Fibroblast of upper back skin (primary cell): ENCODE measurements at places on chromosomes 16 and 17.
A peak's percentile ranks its signal among the peaks of the same experiment; 100 is the strongest.

DNA sequence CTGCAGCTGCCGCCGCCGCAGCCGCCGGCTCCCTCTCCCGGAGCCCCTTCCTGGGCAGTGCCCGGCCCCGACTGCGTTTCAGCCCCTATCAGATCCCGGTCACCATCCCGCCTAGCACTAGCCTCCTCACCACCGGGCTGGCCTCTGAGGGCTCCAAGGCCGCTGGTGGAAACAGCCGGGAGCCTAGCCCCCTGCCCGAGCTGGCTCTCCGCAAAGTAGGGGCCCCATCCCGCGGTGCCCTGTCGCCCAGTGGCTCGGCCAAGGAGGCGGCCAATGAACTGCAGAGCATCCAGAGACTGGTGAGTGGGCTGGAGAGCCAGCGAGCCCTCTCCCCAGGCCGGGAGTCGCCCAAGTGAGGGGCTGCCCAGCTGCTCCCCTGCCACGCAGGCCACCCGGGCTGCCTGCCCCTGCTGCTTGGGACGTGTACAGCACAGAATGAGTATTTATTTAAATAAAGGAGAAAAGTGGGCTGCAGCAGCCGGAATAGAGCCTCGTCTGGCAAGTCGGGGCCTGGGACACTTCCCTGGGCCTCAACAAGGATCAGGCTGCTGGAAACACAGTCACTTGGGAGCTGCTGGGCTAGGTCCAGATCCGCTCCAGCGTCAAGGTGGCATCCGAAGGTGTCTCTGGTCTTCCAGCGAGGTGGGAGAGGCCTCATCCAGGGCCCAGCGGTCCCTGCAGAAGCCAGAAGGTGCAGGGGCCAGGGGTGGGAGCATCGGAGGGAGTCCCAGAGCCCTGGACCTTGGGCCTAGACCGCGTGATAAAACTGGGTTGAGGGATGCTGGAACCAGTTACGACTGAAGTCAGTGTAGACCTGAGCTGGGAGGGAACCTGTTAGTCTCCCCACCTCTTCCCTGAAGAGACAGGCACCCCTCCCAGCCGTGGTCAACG lies 8.8 kb downstream of the TBX2 start:
- DNase-seq, result no peak

- no peak for DNase-seq
Measured at GRCh38 chr16:84625556-84625955, 7.7 kb upstream of the COTL1 start.

- no peak for DNase-seq
Measured at GRCh38 chr16:56281249-56281805, 90.0 kb downstream of the GNAO1 start.

DNA sequence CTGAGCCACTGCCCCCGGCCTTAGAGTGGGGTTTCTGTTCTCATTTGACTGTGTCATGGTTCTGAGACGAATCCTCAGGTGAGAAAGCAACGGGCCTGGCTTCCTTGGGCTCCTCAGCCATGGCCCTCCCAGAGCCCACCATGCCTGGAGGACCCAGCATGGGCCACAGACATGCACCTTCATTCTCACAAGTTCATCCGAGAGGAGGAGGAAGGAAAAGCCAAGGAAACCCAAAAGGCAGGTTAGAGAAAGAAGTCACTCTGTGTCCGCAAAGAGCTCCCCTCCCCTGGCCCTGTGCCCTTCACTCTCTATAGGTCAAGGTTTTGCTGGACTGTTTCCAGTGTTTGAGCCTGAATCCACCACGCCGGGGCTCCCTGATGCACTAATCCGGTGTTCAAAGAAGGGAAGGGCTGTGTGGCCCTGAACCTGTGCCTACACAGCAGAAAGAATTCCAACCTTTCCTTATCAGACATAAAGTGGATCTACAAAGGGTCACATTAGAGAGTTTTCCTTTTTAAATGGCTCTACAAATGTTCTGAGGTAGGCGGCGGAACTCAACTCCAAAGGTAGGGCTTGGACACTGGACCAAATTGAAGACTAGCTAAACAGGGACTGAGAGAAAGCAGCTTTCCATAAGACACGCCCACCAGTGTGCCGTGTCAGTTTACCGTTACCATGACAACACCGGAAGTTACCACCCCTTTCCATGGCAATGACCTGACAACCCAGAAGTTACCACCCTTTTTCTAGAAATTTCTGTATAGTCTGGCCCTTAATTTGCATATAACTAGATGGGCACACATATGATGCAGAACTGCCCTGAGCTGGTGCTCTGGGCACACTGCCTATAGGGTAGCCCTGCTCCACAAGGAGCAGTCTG lies 15.9 kb upstream of the PECAM1 start:
- DNase-seq, result no peak

- peak; percentile 78 for DNase-seq
Measured at GRCh38 chr17:81481073-81481799, 31.4 kb downstream of the ACTG1 start.

GRCh38 chr16:78985716-78986605 lies 614.6 kb downstream of the MAF start:
- peak; percentile 8 for DNase-seq

DNA sequence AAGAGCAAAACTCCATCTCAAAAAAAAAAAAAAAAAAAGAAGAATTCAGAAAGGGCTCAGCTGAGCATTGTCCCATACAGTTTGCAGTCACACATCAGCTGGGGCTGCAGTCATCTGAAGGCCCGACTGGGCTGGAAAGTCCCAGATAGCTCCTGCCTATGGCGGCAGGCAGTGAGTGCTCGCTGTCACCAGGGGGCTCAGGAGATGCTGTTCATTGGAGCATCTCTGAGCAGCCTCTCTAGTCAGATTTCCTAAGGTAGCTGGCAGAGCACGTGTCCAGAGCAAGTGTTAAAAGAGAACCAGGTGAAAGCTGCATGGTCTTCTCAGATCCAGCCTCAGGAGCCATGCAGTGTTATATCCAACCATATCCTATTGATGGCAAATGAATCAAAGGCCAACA lies 75.8 kb downstream of the WSCD1 start:
- no peak for DNase-seq

- DNase-seq, result no peak
Measured at GRCh38 chr16:19382887-19383816, 34.5 kb upstream of the TMC5 start.

GRCh38 chr17:17902376-17902775 lies 65.6 kb upstream of the SREBF1 start:
- no peak for DNase-seq

- DNase-seq, result peak; percentile 34
Measured at GRCh38 chr17:56815711-56816110, 18.0 kb downstream of the C17orf67 start.

GRCh38 chr16:798666-799065 lies 1.9 kb downstream of the GNG13 start:
- no peak for DNase-seq

- no peak for DNase-seq
Measured at GRCh38 chr16:10368969-10369551, 16.8 kb upstream of the ATF7IP2 start.

DNA sequence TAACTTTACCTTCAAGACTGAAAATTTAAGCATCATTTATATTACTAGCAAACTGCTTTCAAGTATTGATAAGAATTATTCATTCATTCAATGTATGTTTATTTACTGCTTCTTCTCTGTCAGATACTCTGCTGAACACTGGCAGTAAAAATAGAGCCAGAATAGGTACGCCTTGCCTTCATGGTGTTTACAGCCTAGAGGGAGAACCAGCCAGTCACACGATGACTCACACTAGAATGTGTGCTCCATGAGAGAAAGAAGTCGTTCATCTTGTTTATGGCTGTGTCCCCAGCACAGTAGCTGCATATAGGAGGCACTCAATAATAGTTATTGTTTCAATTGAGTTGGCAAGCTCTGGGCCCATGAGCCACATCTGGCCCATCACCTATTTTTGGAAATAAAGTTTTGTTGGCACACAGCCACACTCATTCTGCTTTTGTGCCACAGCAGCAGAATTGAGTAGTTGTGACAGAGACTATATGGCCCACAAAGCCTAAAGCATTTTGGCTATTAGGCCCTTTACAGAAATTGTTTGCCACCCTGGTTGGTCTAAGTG lies 84.2 kb downstream of the TMC6 start:
- no peak for DNase-seq
